ENCODE measurements at places on chromosomes 12 and 14.

DNA sequence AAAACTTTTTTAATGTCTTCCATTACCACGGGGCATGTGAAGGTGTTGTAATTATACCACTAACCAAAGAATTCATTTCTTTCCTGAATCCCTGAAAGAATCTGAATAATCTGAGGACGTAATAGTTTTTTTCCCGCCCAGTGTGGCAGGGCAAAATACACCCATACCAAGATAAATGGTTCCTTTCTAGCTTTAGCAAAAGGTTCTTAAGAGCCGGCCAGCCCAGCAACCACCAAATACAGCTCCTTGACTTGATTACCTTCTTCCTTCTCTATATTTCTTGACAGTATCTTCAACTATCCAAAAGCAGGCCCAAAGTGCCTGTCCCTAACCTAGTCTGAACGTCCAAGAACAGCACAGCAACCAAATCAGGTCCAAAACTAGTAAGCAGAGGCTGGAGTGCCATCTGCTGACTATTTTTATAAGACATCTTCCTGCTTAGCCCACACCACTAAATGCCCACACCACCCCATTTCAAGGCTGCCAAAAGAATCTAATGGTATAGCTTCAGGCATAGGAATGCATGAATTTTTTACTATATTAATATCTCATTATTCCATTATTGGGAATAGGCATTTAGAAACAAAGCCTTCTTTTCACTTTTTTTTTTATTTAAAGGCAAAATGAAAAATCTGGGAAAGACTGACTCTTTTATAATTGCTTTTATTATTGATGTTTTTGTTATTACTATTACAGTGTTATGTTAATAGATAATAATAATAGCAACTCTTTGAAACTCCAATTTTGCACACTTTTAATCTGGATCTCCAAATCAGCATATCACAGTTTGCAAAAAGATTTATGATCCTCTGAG lies 524.4 kb downstream of the MED13L start:
- DNase-seq: no peak

GRCh38 chr12:85007836-85008235 lies 28.2 kb downstream of the TSPAN19 start:
- peak; percentile 45 for DNase-seq

DNA sequence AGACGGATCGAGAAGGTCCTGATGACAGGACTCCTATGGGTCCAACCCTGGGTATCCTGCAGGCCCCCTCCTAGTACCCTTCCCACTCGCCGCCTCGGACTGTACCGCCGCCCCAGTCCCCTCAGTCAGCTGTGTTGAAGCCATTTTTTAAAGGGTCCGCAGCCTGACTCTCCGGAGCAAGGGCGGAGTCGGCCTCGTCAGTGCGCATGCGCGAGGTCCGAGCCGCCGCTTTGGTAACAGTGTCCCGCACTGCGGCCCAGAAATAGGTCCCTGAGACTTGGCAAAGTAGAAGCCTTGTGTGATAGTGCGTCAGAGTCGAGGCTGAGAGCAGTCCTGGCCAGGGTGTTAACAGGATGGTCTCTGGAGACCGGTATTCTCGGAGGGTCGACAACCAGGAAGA lies 769.0 kb upstream of the ALG10B start:
- no peak for DNase-seq

DNA sequence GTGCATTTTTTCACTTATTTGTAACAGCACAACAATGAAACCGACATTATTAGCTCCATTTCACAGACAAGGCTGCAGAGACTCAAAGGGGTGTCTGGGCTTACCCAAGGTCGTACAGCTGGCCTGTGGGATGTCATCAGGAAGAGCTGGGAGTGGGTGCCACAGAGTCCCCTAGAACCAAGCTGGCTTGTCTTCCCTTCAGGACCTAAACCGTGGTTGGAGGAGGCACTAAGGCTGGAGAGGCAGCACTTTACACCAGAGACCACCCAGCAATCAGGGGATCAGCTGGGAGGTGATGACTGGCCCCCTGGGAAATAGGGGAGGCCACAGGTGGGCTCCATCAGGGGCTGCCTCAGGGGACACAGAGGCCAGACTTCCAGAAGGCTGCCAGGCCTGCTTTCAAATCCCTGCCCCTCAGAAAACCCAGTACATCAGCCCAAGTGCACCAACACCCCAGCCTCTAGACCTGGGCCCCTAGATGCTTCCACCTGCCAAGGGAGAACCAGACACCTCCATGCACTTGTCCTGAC lies 28.3 kb downstream of the DIO3 start:
- no peak for DNase-seq

GRCh38 chr12:2039034-2039433 lies 13.8 kb upstream of the CACNA1C start:
- DNase-seq: no peak

All from NCI-H446 treated with DMSO at 0.1 percent for 48 hours (cell line).